ENCODE measurements at places on chromosomes 7 and 10. TPM values are rescaled to one million over a fixed set of nuclear protein-coding genes. Genes with fewer than 3 reads are reported as not detected.

DGKI gene
- total RNA-seq: 0.34 TPM

RBAK gene
- 9.0 TPM for total RNA-seq

PAPOLB gene
- 0.98 TPM for total RNA-seq

ADRB1 gene
- total RNA-seq: 37.2 TPM

TET1 gene
- total RNA-seq: 1.1 TPM

PLAU gene
- 9.9 TPM for total RNA-seq

HDAC9 gene
- total RNA-seq: 23.1 TPM

SLC18A3 gene
- not detected for total RNA-seq

SLC29A4 gene
- total RNA-seq: 0.55 TPM

LEP gene
- not detected for total RNA-seq

STEAP1B gene
- 2.1 TPM for total RNA-seq

BTBD16 gene
- total RNA-seq: not detected

ATXN7L1 gene
- total RNA-seq: 7.1 TPM

HTR5A gene
- total RNA-seq: not detected

LRRC4 gene
- total RNA-seq: 23.3 TPM

TWNK gene
- total RNA-seq: 2.6 TPM

PLCE1 gene
- total RNA-seq: 10.3 TPM

ABCB1 gene
- total RNA-seq: 4.0 TPM

CTAGE4 gene
- 19.2 TPM for total RNA-seq

SLC26A5 gene
- 1.3 TPM for total RNA-seq

SCD gene
- total RNA-seq: 108 TPM

ADRA2A gene
- total RNA-seq: 4.9 TPM

HMX3 gene
- not detected for total RNA-seq

CFAP70 gene
- total RNA-seq: 30.4 TPM

CRYGN gene
- not detected for total RNA-seq

OR9A2 gene
- total RNA-seq: not detected

FAM24A gene
- total RNA-seq: not detected

GPR15LG gene
- total RNA-seq: not detected

ANLN gene
- total RNA-seq: 3.1 TPM

SPDYE9 gene
- not detected for total RNA-seq

FRMD4A gene
- 55.8 TPM for total RNA-seq

KLHL7 gene
- total RNA-seq: 28.3 TPM

GRM8 gene
- not detected for total RNA-seq

ATRNL1 gene
- total RNA-seq: 0.31 TPM

GLI3 gene
- total RNA-seq: 15.2 TPM

HOXA4 gene
- total RNA-seq: 3.9 TPM

LRRC18 gene
- total RNA-seq: 0.43 TPM

ANXA8L1 gene
- 26.9 TPM for total RNA-seq

GIMAP5 gene
- 63.2 TPM for total RNA-seq

LRIT1 gene
- not detected for total RNA-seq

PAX4 gene
- not detected for total RNA-seq

ZNF804B gene
- not detected for total RNA-seq

LRWD1 gene
- total RNA-seq: 33.8 TPM

RPP38 gene
- total RNA-seq: 12.7 TPM

SPDYE6 gene
- not detected for total RNA-seq

PTF1A gene
- not detected for total RNA-seq

CPA2 gene
- not detected for total RNA-seq

CCL24 gene
- 7.6 TPM for total RNA-seq

AKR1B15 gene
- total RNA-seq: not detected

ZKSCAN5 gene
- 8.9 TPM for total RNA-seq

PLXNA4 gene
- total RNA-seq: 3.2 TPM

CCZ1B gene
- 123 TPM for total RNA-seq

CARD11 gene
- 8.7 TPM for total RNA-seq

METTL27 gene
- 6.2 TPM for total RNA-seq

BRAT1 gene
- 31.3 TPM for total RNA-seq

VWA2 gene
- 8.3 TPM for total RNA-seq

MIOS gene
- 14.0 TPM for total RNA-seq

LBX1 gene
- not detected for total RNA-seq

Data from upper lobe of left lung (tissue), 6 donors.